ENCODE measurements at places on chromosomes 2 and 18. TPM values are rescaled to one million over a fixed set of nuclear protein-coding genes. Genes with fewer than 3 reads are reported as not detected.

The L3MBTL4 gene
- total RNA-seq, result 8.7 TPM

The GKN2 gene
- not detected for total RNA-seq

The RAD51AP2 gene
- total RNA-seq, result not detected

The CHAC2 gene
- 16.0 TPM for total RNA-seq

The ING5 gene
- 34.6 TPM for total RNA-seq

The TTR gene
- 1.2 TPM for total RNA-seq

The STK16 gene
- total RNA-seq, result 33.9 TPM

The STON1 gene
- 0.82 TPM for total RNA-seq

The REEP1 gene
- 0.11 TPM for total RNA-seq

The RBM43 gene
- total RNA-seq, result 3.6 TPM
